SJCRH30 (cell line): ENCODE measurements at places on chromosomes 7 and 10.

GRCh38 chr7:130937830-130938229, 203.8 kb upstream of the KLF14 start:
- DNase-seq: no peak

- DNase-seq: peak; percentile 57
These were observed 365 bp downstream of the YME1L1 start for GRCh38 chr10:27153845-27154193.

- no peak for DNase-seq
These were observed 1181.6 kb upstream of the SORCS1 start for GRCh38 chr10:108346066-108346465.

DNA sequence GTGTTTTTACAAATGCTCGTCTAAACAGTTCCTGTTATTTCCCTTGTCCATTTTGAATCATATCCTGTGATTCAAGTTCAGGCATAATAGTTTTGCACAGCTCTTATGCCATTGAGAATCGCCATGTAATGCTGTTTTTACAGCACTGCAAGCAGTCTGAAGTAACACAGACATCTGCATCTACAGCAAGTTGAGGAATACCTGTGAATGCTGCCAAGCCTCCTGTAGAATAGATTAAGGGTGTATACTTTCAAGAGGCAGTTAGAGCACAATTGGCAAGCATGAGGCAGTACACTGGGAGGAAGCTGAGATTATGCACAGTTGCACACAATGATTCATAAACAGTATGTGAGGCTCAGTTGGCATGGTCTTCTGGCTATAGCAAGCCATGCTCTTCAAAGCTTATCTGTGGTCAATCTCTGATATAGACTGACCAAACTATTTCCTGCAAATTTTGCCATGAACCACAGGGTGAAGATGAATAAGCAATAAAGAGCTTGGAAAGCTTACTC, 121.9 kb upstream of the AKR1E2 start:
- DNase-seq: peak; percentile 46

GRCh38 chr10:12434277-12434676, 84.9 kb downstream of the CAMK1D start:
- no peak for DNase-seq
